ENCODE measurements at places on chromosomes 4 and X.
A peak's percentile ranks its signal among the peaks of the same experiment; 100 is the strongest.

DNA sequence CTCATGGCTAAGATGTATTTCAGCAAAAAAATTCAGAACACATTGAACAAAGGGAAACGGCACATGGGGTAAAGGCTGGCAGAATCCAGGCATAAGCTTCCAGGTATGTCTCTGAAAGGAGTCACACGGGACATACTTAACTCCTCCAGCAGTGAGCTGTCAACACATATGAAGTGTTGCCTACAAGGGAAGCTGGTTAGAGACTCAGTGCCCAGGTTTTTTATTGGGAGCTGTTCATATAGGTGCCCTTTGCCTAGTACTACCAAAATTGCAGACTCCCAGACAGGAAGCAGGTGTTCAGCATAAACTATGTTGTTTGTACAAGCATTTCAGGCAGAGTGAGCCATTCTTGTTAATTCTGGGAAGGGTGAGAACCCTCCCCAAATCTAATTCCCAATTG, 77.4 kb upstream of the PUDP start:
- DNase-seq = peak; percentile 72

GRCh38 chr4:15658136-15658770, 3.1 kb upstream of the FBXL5 start:
- DNase-seq = no peak

- no peak for DNase-seq
Measured at GRCh38 chrX:151688695-151689094, 6.6 kb upstream of the PRRG3 start.

DNA sequence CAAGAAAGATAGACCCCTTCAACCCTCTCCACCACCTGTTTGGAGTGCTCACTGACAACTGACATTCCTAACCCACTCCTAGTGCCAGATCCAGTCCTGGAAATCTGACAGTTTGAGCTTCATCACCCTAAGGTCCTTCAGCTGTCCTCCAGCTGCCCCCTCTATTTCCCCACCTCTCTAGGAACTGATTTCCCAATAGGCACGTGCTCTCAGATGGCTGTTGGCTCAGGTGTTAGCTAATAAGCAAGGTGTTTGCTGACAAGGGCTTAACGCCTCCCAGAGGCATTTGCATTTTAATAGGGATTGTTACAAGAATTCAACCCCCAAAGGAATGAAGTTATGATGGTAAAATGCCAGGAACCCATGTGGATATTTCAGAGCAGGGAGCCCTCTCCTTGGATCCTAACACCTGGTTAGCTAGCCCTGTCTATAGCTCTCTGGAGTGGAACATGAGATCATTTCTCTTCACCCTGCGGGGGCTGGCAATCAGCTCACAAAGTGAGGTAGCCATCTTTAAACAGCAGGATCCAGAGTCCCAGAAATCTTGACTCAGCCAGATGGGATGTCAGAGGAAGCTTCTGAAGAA, 348.5 kb upstream of the SFRP2 start:
- DNase-seq = no peak

DNA sequence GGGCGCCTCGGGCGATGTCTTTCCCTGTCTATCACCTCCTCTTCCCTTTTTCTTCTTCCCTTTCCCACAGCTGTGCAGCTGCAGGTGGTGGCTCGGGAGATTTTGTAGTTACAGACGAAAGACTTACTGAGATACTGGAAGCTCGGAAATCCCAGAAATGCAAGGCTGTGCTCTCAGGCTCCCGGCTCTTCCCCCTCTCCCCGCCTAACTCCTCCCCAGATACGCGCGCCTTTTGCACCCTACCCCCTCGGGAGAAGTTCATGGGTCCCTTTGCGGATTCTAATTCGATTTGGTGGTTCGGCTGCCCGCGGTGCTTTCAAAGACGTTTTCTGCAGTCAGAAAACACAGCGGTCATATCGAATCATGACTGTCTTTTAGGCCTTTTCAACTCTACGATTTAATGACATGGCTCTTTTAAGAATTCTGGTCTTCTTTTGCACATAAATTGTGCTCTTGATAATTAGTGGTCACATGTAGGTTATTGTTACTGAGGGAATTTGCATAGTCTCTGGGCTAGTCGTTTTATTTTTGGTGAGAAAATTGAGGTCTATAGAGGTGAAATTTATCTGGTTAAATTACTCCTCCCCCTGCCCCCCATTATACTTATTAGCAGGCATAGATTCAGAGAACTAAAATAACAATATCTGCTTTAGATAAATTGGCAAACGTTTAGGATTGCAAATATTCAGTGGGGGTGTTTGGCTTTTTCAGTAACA, 1.6 kb downstream of the SEPTIN11 start:
- no peak for DNase-seq

DNA sequence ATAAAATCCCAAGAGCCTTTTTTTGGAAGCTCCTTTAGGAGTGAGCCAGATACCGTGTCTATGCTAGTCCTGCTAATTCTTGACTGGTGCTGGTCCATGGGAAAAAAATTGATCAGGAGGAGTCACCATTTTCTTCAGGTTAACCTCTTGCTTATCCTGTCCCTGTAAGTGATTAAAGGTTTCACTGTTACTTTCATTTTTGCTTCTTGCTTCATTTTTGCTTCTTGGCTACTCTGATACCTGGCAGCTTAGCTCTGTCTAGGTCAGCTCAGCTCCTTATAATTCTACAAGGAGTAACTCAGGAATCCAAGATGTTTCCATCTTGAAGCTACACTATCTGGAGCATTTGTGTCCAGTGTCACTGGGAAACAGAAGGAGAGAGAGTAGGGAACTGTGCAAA, 45.7 kb downstream of the AFM start:
- DNase-seq = no peak

DNA sequence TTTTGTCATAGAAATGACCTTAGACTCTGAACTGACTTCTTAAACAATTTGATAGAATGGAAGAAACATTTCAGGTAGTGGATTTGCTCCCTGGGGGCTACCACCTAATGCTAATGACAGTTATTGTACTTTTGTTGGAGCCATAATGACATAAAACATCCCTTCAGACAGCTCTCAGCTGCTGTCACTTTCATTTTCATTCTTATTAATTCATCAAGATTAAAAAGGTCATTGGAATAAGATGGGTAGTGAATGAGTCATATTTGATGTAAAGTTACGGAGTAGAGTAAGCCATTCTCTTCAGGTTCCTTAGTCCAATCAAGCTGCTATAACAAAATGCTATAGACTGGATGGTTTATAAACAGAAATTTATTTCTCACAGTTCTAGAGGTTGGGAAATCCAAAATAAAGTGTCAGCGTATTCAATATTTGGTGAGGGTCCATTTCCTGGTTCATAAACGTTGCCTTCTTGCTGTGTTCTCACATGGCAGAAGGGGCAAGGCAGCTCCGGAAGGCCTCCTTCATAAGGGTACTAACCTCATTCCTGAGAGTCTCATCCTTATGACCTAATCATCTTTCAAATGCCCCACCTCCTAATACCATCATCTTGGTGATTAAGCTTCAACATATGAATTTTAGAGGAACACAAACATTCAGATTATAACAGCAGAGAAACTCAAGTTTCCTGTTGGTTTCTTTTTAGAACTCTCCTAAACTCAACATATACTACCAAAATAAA, 268.5 kb downstream of the ARAP2 start:
- DNase-seq = no peak

- no peak for DNase-seq
Measured at GRCh38 chr4:108155373-108155772, 13.4 kb downstream of the LEF1 start.

- DNase-seq = no peak
Measured at GRCh38 chr4:77367638-77368037, 210.6 kb downstream of the CCNG2 start.

DNA sequence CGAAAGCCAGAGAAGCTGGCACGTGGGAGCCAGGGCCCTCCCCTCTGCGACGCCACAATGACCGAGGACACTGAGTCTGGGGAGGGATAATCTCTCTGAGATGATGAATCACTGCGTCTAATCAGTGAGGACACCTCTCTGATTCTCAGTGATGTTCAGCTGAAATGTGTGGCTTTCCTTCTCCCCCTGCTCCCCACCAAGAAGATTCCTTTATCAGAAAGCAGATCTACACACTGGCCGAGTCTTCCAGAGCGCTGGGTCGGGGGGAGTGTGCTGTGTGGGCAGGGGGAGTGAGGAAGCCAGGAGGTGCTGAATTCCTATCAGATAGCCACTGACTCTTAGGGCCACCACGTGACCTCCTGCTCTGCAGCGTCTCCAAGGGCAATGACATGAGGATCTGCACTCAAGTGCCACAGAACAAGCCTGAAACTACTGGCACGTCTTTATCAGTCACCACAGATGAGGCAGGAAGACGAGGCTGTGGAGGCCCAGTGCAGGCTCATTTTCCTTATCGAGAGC, 89.2 kb downstream of the GATB start:
- DNase-seq = no peak

GRCh38 chrX:46554942-46555341, 9.7 kb upstream of the ZNF674 start:
- DNase-seq = no peak
